Left ventricle myocardium inferior (tissue), 1 donor: ENCODE measurements at places on chromosomes 6 and 20. TPM values are rescaled to one million over a fixed set of nuclear protein-coding genes. Genes with fewer than 3 reads are reported as not detected.

Gene DEFB112
- not detected for total RNA-seq

Gene RAB22A
- total RNA-seq: 6.6 TPM

Gene KIF16B
- 16.4 TPM for total RNA-seq

Gene SLC32A1
- not detected for total RNA-seq
